MCF 10A (cell line): ENCODE measurements at places on chromosomes 3 and 15.

- DNase-seq, result no peak
Observed at GRCh38 chr15:27238707-27239423, 267.9 kb downstream of the GABRG3 start.

GRCh38 chr15:58159827-58160386 is 21.7 kb downstream of the AQP9 start:
- no peak for DNase-seq

- DNase-seq, result peak; percentile 32
Observed at GRCh38 chr15:42156243-42156922, at the start of gene PLA2G4F. PLA2G4F (minus strand) TSS chr15:42156636; CDS start chr15:42156549, 87 bp downstream.

DNA sequence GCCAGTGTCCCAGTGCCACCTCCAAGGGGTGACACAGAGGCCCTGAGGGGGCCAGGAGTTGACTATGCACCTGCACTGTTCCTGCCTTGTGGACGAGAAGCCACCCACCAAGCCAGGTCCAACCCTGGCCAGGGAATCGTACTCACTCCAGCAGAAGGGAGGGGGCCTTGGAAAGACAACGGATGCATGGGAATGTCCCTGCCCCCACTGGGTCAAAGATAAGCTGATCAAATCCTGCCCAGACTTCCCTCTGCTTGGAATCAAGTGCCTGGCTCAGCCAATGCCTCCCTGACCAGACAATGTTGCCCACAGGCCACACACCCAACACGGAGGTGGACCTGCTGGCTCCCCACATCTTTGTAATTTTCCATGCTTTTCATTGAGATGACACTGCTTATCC is 23.9 kb downstream of the CACNA2D2 start:
- DNase-seq, result no peak

DNA sequence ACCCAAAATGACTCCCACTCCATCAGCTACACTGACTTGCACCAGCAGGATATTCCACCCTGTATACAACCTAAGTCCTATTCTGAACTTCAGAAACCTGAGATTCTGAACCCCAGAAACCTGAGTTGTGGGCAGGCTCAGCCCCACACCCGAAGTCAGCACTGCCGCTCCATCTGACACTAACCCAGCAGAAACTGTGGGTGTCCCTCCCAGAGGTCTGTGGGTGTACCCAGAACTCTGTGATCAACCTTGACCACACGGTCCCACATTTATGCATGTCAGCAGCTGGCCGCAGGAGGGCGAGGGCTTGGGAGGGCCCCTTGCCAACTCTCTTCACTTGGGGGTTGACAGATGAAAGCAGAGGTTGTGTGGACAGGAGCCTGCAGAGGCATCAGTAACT is 9.3 kb downstream of the OXTR start:
- no peak for DNase-seq

DNA sequence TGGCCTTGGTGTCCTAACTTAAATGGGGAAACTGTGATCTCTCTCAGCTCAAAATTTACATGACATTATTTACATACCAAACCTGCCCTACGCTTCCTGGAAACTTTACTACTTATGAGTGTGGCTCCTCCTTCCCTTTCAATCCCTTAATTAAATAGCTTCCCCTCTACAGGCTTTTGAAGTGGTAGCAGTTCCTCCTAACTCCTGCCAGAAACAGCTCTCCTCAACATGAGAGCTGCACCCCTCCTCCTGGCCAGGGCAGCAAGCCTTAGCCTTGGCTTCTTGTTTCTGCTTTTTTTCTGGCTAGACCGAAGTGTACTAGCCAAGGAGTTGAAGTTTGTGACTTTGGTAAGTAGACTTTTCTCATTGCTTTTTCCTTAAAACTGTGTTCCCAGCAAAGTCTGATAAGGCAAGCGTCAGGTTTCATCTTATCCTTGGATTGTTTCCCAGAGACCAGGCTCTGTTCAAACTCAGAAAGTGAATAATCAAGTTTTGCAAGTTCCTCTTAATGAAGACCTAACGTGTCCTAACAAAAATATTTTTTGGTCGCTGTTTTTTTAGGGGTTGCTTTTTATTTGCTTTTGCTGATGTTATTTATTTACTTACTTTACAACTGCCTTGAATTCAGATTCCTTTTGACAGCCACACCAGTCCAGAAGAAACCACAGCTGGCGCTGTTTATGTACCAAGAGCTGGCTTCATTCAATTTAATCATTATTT is at the start of gene ACP3:
Gene ACP3 (plus strand): TSS at position 179 of the 720 bp plus-strand sequence. CDS start 50 bp downstream, at position 229.
- peak; percentile 73 for DNase-seq

- DNase-seq, result peak; percentile 75
Observed at GRCh38 chr3:127264292-127264691, 23.6 kb downstream of the PRR20G start.

DNA sequence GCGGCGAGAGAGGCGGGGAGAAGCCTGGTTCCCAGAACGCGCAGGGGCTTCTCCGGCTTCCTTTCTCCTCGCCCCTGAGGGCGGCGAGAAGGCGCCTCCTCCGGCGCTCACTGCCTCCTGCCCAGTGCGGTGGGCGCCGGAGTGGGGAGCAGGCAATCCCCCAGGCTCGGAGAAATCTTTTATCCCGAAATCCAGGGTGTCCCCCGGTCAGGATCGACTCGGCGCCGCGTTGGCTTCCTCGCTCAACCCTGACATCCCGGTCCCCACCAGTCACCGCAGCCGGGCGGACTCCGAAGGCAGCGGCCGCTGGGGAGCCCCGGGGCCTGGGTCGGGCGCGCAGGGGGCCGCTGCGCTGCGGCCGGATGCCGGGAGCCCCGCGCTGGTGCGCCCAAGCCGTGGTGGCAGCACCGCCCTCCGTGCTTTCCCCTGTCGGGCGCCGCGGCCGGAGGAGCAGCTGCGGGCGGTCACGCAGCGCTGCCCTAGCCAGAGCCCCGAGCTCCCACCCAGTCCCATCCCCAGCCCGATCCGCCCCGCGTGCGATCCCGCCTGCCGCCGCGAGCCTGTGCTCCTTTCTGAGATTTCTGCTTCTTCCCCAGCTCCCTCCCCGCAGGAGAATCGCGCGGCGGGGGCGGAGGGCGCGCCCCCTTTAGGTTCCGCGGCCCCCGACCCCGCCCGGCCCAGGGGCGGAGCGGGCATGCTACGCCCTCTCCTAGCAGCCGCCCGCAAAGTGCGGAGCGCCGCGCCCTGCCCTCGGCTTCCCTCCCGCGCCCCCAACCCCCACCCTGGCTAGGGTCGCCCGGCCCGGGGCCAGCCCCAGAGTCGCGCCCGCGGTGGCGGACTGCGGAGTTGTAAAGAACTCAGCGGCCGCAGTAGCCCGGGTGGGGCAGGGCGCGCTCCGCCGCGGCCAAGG is 683 bp upstream of the CACNA2D3 start:
- DNase-seq, result no peak

- no peak for DNase-seq
Observed at GRCh38 chr3:81521855-81522254, 239.6 kb downstream of the GBE1 start.

DNA sequence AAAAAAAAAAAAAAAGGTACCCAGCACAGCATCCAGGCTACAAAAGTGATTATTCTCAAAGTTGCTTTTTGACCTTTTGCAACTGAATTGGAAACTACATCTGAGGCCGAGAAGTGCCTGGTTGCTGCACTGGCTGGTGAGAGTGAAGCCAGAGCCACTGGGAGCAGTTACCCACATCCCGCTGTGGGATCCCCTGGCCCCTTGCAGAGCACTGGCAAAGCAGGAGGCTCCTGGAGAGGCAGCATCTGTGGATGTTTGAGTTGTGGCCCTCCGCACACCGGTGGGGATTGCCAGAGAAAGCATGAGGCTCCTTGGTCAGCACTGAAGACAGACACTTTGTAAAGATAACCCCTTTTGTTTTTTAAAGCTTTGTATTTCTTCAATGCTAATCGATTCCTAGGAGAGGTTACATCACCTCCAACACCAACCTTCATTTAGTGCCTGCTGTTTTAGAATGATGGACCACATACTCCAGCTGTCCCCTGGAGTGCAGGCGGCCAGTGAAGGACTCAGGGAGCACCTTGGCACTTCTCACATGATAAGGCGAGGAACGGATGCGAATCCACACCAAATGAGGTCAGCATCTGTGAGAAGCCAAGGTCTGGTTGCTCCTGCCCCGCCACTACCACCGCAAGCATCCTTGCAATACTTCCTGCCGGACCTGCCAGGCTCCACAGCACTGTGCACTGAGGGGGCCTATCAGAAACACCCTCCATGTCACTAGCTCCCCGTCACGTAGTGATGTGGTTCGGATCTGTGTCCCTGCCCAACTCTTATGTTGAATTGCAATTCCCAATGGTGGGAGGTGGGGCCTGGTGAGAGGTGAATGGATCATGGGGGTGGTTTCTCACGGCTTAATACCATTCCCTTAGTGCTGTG is 256.5 kb downstream of the GABRB3 start:
- no peak for DNase-seq

DNA sequence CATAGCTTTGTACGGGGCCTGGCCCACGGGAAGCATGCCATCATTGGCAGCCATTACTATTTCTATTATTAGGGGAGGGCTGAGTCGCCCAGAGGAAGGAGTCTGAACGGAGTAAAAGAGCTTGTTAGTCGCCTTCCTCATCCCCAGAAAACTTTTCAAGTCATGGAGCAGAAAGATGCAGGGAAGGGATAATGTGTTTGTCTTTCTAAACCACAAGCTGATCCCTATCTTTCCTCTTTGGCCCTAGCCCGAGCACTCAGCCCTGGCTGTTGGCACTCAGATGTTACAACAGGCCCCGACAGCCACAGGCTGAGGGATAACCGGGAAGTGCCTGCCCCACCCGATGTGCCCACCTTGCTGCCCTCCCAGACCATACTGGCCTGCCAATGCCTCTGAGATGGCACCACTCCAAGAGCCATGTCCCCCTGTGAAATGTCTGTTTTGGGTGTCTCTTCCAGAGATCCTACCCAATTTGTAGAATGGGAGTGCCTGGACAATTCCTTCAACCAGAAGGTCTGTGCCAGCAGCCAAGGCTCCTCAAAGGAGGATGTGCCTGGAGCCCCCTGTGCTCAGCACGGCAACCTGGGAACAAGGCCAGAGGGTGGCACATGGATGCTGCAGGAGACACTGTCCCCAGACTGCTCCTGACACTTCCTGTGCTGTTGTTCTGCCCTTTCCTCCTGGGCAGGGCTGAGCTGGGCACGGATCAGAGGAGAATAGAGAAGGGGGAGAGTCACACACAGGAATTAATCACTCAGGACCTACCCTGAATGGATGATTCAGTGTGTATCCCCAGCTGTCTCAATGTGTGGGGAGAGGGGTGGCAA is 10.8 kb downstream of the PAK6 start:
- DNase-seq, result no peak

DNA sequence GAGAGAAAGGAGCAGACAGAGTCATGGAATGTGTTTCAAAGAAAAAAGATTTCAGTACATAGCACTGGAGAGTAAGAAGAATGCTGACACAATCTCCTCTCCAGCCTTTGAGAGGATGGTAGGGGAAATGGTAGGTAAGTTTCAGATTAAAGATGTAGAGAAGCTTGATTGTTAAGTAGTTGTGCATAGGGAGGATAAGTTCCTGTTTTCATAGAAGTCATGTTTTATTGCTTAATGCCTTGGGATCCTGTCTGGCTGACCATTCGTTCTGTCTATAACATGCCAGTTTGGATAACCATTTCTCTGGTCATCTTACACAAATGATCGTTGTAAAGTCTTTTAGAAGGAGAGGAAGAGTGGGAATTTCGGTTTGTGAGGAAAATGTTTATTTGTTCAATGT is 95.7 kb upstream of the IGSF10 start:
- no peak for DNase-seq

- no peak for DNase-seq
Observed at GRCh38 chr3:166706094-166706493, 674.0 kb downstream of the ZBBX start.

DNA sequence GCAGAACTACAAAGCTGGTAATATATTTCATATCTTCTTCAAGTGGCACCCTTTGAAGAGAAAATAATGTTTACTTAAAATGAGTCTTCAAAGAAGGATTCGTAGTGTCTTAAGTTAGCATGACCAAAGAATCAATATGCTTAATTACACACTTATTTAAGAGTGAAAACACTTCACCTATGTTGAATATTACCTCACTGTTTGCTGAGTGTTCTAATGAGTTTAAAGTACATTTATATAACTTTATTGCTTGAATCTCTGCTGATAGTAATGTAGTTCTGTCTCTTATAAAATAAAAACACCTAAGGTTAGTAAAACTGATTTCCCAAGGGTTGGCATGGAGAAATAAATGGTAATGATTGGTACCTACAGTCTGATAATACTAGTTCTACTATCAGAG is 143.3 kb upstream of the SLC2A2 start:
- no peak for DNase-seq

DNA sequence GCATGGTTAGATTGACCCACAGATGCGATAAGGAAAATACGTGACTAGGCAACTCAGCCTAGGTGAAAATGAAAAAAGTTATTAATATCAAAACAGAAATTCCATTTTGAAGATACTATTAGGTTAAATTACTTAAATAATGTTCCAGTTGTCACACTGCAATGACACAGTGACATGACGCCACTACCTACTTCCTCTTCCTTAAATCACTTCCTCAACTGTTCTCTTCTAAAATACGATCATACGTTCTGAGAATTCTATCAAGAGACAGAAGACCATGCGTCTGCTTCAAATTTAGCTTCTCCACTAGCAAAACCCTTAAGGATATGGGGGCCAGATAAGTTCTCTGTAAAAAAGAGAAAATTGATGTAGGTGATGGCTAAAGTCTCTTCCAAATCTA is 18.2 kb downstream of the CMTM6 start:
- no peak for DNase-seq

- no peak for DNase-seq
Observed at GRCh38 chr15:75649045-75649761, 1.5 kb downstream of the SNX33 start.

DNA sequence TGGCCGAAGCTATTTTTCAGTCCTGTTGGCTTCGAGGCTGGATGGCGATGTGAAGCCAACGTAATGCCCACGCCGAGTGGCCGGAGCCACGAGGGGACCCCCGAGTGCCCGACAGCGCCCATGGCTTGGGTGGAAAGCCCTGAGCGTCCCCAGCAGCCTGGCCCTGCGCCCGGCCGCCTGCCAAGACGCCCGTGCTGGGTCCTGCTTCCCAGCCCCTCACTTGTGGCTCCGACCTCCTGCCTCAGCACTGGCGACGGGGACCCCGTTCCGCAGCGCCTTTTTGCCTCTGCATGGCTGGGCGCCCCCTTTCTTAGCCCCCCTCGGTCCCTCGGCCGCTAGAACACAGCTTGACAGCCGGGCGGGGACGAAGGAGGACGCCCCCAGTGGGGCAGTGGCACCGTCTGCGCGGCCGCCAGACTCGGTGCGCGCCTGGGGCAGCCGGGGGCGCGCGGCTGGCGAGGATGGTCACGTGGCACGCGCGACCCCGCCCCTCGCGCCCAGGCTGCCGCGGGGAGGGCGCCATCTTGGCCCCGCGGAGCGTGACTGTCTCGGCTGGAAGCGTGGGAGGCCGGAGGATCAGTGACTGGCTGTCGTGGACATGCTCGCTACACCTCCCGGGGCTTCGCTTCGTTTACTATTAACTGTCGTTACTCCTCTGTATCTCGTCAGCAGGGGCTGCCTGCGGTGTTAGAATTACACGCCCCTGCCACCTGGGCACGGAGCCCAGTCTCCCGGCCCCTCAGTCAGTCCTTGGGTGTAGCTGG is 626 bp upstream of the GPR176 start:
- DNase-seq, result peak; percentile 75

- DNase-seq, result peak; percentile 65
Observed at GRCh38 chr3:161559177-161559998, 62.8 kb downstream of the OTOL1 start.
